Activated CD8-positive, alpha-beta memory T cell treated with anti-CD3 and anti-CD28 coated beads, Interleukin-2, amount 10 ng/mL, durations not matched to agents 7 days and 5 days (primary cell): ENCODE measurements at places on chromosomes 3 and 15. TPM values are rescaled to one million over a fixed set of nuclear protein-coding genes. Genes with fewer than 3 reads are reported as not detected.

- no peak overlapping the region for H3K27ac ChIP-seq
- H3K27me3 ChIP-seq, result peaks cover 11% of the 10 kb centered on the region
- DNase-seq, result no peak
- H3K4me1 ChIP-seq, result no peaks in the 10 kb centered on the region
- H3K4me3 ChIP-seq, result no peak overlapping the region
Measured at GRCh38 chr3:192869131-192870031, 48.3 kb downstream of the MB21D2 start.

The SLC51B gene
- not detected for total RNA-seq

DNA sequence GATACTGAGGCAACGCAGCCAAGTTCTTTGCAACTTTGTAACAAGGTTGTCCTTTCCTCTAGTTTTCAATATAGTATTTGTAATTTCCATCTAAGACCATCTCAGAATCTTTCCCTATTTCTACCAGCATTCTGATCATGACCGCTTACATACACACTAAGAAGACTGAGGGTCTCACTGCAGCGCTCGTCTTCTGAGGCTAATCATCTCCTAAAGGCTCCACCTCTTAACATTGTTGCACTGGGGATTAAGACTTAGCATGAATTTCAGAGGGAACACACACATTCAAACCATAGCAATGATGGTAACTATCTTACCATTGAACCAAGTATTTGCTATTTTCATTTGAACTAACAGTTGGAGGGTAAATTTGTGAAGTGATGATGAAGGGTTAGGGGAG is 463.3 kb upstream of the CCDC54 start:
- H3K27ac ChIP-seq, result no peak overlapping the region
- no peaks in the 10 kb centered on the region for H3K4me1 ChIP-seq
- no peaks in the 10 kb centered on the region for H3K27me3 ChIP-seq
- no peak overlapping the region for H3K4me3 ChIP-seq
- H3K36me3 ChIP-seq, result no peaks in the 10 kb centered on the region

DNA sequence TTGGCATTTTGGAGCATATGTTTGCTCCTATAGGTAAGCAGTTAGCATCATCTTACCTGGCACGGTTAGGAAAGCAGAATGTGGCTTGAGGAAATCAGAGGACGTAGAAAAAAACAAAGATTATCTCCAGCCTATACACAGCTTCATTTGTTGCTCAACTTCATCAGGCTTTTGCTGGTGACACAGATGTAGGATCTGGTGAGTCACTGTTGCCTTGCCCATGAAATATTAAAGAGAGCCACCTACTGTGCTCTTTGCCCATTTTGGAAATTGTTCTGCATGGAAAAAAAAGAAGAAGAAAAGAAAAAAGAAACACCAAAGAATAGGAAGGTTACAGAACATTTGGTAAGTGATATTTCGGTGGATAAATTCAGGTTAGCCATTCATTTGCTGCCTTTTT is 3.8 kb downstream of the IL1RAP start:
- no peak for DNase-seq
- no peak overlapping the region for H3K27ac ChIP-seq
- peaks cover 28% of the 10 kb centered on the region for H3K4me1 ChIP-seq
- H3K4me3 ChIP-seq, result no peak overlapping the region
- peaks cover 4% of the 10 kb centered on the region for H3K27me3 ChIP-seq

- DNase-seq, result no peak
- no peak overlapping the region for H3K4me3 ChIP-seq
- H3K36me3 ChIP-seq, result no peaks in the 10 kb centered on the region
- no peak overlapping the region for H3K27ac ChIP-seq
Measured at GRCh38 chr15:66821307-66821706, 119.3 kb downstream of the SMAD6 start.

The CPNE9 gene
- not detected for total RNA-seq
